ENCODE measurements at places on chromosomes 4 and X.
A peak's percentile ranks its signal among the peaks of the same experiment; 100 is the strongest.

GRCh38 chrX:42996861-42997260, 218.9 kb upstream of the PPP1R2C start:
- DNase-seq, result no peak

DNA sequence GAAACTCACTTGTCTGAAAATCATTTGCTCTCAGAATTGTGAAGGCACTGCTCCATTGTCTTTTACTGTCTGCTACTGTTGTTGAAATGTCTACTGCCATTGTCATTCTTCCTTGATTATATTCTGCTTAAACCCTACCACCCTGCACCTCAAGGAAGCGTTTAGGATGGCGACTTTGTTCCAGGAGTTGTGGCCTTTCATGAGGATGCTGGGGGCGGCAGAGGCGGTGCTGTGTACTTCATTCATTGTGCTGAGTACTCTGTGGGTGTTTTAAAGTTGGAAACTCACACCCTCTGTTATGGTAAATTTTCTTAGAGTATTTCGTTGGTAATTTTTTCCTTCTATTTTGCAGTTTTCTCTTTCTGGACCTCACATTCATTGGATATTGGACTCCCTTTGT, 258.9 kb downstream of the TENM3 start:
- DNase-seq, result no peak

- DNase-seq, result peak; percentile 74
Observed at GRCh38 chr4:158172261-158173258, at the start of gene GASK1B. GASK1B (minus strand) TSS chr4:158173025; CDS start chr4:158171375, 1,650 bp downstream.

GRCh38 chr4:37953620-37954293, 6.4 kb upstream of the PTTG2 start:
- DNase-seq, result peak; percentile 68

DNA sequence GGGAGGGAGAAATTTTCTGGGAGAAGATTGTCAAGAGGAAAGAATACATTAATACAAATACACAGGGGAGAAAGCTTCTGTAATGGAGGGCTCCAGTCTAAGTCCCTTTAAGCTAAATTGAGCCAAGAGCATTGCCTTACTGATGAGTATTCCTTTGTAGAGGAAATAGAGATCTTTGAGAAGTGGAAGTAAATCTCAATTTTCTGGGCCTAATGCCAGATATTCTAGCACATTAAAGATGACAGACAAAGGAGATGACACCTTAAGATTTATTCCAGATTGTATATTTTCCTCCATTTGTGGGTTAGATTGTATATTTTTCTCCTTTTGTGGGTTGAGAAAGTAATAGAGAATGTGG, 28.5 kb upstream of the SMAD1 start:
- DNase-seq, result no peak

DNA sequence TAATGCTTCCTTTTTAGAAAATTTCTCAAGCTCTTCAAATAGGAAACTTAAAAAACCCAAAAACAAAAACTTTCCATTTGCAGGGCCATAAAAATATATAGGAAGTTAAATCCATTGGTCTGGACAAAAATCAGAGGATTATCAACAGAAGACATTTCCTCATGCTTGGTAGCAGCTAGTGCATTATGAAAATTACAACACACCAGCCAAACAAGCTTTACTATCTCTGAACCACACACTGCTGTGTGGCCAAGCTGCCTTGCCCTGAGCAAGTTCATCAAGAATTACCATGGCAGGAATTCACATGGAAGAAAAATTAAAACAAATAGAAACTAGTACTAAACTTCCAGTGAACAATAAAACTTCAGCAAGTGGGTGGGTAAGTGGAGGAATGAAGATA, 3.6 kb downstream of the USP46 start:
- DNase-seq, result peak; percentile 39

DNA sequence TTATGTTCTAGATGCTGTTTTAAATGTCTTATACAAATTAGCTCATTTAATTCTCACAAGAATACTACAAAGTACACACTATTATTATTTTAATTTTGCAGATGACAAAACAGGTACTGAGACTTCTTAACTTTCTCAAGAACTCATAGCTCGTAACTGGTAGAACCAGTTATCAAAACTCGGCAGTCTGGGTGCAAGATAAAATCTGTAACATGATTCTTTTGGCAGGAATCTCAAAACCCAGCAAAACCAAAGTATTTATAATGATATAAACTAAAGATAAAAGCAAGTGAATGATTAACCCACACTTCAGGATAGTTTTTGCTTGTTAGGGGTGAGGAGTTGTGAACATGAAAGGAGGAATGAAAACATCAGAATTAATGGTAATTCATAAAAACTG, 27.6 kb downstream of the CLNK start:
- peak; percentile 71 for DNase-seq

DNA sequence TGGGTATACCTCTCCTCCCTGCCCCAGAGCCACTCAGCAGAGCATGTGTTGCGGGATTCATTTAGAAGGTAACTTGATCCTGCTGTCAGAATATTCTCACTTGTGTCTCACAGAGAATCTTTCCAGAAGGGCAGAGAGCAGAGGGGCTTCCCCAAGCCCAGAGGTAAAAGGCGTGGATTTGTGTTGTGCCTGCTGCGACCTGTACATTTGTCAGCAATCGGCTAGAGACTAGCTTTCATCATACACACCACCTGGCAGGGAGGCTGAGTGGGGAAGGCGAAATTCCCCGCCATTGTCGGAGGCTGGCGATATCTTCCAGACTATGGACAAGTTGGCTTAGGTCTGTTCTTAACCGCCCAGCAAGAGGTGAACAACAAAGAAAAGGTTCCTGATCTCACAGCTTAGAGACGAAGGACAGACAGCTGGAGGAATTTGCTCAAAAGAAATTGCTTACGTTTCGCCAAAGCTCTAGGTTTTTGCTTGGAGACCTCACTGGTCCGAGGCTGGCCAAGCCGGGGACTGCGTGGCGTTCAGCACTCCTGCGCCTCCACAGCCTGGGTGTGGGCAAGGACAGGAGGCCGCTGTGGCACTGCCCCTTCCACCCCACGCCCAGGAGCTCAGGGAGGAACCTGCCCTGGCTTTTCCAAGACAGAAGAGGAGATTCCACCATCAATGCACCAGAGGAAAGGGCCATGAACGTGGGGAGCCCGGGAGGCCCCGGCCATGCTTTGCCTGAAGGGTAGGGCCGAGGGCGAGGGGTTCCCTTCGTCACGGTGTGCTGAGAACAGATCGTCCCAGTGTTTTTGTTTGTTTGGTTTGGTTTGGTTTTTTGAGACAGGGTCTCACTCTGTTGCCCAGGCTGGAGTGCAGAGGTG, 69.4 kb downstream of the DCTD start:
- no peak for DNase-seq

DNA sequence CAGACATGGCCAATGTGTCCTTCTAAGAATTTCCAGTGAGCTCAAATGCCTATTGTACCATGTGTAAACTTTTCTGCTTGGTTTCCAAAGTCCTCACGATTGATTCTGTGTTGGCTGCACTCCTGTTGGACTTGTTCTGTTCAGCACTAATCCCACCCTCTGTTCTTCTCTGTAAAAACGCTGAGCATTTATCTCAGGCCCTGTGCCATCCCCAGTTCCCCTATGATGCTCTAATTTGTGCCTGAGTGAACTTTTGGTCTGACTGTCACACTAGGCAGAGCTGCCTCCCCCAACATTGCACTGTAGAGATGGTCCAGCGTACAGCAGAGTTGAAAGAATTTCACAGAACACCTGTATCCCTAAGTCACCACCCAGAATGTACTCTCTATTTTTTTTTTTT, 76.1 kb upstream of the STS start:
- no peak for DNase-seq

GRCh38 chr4:145351922-145352321, 129.7 kb upstream of the SMAD1 start:
- no peak for DNase-seq

- no peak for DNase-seq
Observed at GRCh38 chr4:101421386-101421785, 74.1 kb upstream of the PPP3CA start.

- no peak for DNase-seq
Observed at GRCh38 chr4:15707363-15707715, 4.5 kb downstream of the BST1 start.

DNA sequence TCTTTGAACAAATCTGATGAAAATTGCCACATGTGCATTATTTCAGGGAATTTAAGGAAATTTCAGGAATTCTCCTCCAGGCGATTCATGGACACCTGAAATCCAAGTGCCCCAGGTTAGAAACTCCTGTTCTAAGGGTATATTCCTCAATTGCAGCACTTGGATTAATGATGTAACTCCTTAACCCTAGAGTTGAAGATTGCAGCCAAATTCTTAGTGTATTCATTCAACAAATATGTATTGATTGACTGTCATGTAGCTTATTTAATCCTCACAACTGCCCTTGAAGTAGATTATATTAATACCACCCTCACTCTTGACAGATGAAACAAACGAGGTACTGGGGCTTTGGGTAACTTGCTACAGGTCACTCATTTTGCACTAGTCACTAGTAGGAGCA, 11.3 kb downstream of the CETN2 start:
- DNase-seq, result no peak

- DNase-seq, result peak; percentile 72
Observed at GRCh38 chr4:5036239-5036638, 15.0 kb upstream of the STK32B start.

GRCh38 chrX:83416273-83416672, 91.8 kb upstream of the POU3F4 start:
- peak; percentile 12 for DNase-seq

DNA sequence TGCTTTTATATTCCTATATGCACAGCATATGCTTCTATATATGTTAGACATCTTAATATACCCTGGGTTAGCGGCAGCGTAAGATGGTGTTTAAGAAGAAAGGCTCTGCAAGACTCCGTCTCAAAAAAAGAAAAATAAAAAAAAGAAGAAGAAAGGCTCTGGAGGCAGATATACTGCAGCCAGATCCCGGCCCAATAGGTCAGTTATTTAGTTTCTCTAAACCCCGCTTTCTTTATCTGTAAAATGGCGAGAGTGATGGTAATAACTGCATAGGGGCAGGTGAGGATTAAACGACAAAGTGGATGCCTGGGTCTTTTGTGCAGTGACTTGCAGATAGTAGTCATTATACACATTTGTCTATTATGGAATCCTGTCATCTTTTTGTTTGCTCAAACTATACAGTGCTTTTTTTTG, 115.2 kb downstream of the NAA11 start:
- no peak for DNase-seq

GRCh38 chrX:11478026-11478425, 184.8 kb downstream of the AMELX start:
- no peak for DNase-seq

GRCh38 chrX:39827951-39828350, 269.8 kb downstream of the BCOR start:
- DNase-seq, result no peak

- no peak for DNase-seq
Observed at GRCh38 chr4:110418641-110419040, 57.3 kb upstream of the ENPEP start.

- DNase-seq, result peak; percentile 93
Observed at GRCh38 chr4:150569384-150569987, 12.5 kb upstream of the MAB21L2 start.

GRCh38 chr4:158754385-158755180, 14.2 kb upstream of the FNIP2 start:
- DNase-seq, result peak; percentile 59

DNA sequence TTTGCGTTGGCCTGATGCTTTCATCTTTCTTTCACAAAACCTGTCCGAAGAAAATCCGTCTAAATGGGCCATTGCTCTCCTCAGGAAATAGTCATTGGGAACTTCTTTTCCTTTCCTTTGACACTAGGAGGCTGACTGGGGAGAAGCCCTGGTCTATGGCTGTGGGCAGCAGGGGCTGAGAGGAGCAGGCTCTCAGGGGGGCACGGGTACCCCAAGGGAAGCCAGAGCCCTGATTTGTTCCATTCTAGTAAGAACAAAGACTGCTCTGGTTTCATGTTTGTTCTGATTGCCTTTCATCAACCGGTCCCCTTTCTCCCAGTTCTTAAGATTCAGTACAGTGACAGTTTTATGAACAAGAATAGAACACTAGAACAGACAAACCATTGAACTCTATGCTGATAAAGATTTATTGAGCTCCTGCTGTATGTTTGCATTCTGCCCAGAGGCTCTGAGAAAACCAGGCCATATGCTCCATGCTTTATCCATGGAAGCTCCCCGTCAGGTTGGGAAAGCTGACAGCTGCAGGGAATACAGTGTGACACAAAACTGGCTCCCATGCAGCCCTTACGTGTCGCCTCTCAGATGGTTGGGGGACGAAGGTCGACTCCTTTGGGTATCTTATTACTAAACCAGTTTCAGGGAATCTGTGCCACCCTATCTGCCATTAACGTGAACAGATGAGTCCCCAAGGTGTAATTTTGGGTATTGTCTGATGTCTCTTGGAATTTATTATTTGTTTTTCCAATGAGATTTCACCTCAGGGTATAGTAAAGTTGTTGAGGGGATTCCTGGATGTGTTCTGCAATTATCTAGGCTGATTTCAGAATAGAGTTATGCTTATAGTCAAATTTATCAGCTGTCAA, 72.4 kb upstream of the MSANTD1 start:
- DNase-seq, result no peak

- no peak for DNase-seq
Observed at GRCh38 chr4:114537352-114537751, 61.3 kb upstream of the UGT8 start.

GRCh38 chrX:64427787-64428186, 32.5 kb upstream of the MTMR8 start:
- no peak for DNase-seq

- no peak for DNase-seq
Observed at GRCh38 chr4:87500092-87500462, 29.1 kb downstream of the SPARCL1 start.
